Mucosa of gallbladder (tissue), 1 donor: ENCODE measurements at places on chromosomes 1 and 21. TPM values are rescaled to one million over a fixed set of nuclear protein-coding genes. Genes with fewer than 3 reads are reported as not detected.

- DNase-seq, result no peak
These were observed 6.7 kb upstream of the PADI6 start for GRCh38 chr1:17365293-17365692.

GRCh38 chr21:44458971-44459711 lies 3.8 kb downstream of the LRRC3 start:
- DNase-seq, result no peak

Gene PTPRU
- total RNA-seq, result 17.7 TPM

Gene SLC16A4
- 52.3 TPM for total RNA-seq

Gene RNF207
- total RNA-seq, result 26.6 TPM

Gene SPRR2G
- not detected for total RNA-seq

Gene PROX1
- 11.1 TPM for total RNA-seq

Gene GBP2
- 67.8 TPM for total RNA-seq

DNA sequence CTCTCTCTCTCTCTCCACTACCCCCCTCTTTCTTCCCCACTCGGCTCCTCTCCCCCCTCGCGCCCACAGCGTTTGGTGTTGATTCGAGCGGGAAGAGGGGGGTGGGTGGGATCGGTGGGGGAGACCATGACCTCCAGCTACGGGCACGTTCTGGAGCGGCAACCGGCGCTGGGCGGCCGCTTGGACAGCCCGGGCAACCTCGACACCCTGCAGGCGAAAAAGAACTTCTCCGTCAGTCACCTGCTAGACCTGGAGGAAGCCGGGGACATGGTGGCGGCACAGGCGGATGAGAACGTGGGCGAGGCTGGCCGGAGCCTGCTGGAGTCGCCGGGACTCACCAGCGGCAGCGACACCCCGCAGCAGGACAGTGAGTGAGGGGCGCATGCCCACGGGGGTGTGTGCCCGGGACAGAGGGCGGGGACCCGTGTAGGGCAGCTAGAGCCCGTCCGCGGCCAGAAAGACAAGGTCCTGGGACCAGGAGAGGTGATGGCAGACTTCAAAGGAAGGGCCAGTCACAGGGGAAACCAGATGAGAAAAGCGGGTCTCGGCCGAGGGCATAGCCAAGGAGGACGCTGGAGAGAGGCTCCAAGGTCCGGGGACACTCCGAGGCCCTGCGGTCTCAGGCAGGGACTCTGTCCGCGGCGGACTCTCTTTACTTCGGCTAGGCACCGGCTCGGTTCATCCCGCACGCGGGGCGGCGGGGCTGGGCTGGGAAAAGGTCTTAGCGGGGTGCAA lies at the start of gene PRRX1:
Gene PRRX1 (plus strand): TSS at position 39 of the 735 bp plus-strand sequence. CDS start 88 bp downstream, at position 127.
- no peak for DNase-seq

DNA sequence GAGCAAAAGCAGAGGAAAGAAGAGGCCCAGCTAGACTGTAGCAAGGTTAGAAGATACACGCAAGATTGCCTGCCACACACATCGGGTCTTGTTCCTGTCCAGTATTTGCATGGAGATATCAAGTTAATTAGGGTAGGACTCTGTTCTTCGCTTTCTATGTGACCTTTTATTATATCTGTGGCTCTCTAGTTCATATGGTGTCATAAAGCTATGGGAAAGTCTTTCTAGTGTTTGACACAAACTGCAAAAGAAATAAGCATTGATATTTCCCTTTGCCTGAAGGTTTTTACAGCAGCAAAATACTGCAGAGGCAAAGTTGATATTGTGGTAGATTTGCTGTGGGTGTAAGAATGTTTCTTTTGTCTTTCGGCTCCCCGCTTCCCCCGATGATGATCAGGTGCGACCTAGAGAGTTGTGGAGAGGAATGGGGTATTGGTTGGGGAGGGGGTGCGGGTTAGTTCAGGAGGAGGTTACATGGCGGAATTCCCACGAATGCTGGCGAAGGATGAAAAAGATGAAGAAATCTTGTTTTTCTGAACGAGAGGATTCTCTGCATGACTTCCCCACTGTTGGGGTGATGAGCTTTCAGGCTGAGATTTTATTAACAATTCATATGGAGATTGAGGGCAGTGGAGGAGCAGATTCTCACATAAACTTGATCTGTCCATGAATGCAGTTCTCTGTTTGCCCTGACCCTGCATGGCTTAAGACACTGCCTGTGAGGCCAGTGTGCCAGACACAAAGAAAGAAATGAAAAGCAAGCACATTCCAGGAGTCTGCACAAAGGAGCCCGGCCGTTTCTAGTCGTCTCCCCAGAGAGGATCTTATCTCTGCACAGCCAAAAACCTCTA lies 550.2 kb downstream of the USP25 start:
- DNase-seq, result peak; percentile 42

Gene OPTC
- total RNA-seq, result not detected

- peak; percentile 67 for DNase-seq
These were observed 7.2 kb upstream of the SEMA4A start for GRCh38 chr1:156146020-156146768.

DNA sequence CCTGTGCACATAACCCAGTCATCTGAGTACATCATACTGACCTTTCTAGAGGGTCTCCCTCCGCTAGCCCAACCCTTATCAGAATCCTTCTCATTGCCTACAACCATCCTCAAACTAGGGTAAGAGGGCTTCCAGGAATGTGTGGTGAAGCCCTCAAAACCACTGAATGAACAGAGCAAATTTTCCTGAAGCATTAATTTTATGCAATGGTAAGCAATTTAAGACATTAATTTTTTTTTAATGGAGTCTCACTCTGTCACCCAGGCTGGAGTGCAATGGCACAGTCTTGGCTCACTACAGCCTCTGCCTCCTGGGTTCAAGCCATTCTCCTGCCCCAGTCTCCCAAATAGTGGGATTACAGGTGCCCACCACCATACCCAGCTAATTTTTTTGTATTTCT lies 86.1 kb upstream of the ZNF281 start:
- no peak for DNase-seq

Gene ZNF684
- 4.4 TPM for total RNA-seq

Gene SMIM1
- 5.9 TPM for total RNA-seq
